ENCODE measurements at places on chromosomes 1 and 21.

DNA sequence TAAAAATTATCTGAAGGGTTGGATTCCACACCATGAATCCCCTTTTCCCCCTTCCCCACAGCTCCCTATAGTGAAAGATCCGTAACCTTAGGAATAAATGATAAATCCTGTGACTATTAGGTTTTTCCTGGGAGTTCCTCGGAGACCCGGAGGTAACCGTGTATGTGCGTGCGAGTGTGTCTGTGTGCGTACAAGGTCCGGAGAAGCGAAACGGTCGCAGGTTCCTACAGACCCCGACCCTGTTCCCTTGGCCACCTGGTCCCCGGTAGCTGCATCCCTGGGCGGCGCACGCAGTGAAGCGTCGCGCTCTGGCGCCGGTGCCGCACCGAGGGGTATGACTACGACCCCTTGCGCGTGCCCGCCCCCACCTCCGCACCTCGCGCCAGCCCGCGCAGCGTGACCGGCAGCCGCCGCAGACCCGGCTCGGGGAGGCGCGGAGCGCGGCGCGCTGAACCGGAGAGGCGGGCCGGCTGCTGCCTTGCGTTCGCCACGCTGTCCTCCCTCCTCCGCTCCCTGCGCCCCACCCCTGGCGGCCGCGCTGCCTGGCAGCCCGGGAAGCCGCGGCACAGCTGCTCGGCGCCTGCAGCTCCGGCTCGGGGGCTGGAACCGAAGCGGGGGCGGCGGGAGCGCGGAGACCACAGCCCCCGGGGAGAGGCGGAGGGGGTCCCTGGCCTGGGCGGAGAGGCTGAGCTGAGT lies at the start of gene AK5:
TSS of gene AK5 (plus strand) at position 529 of the 696 bp plus-strand sequence. CDS start 295 bp downstream, outside the sequence.
- no peak for DNase-seq

GRCh38 chr1:230851291-230851691 lies 17.0 kb downstream of the C1orf198 start:
- DNase-seq, result peak; percentile 72

- DNase-seq, result no peak
These were observed 30.6 kb upstream of the COX20 start for GRCh38 chr1:244804841-244805240.

DNA sequence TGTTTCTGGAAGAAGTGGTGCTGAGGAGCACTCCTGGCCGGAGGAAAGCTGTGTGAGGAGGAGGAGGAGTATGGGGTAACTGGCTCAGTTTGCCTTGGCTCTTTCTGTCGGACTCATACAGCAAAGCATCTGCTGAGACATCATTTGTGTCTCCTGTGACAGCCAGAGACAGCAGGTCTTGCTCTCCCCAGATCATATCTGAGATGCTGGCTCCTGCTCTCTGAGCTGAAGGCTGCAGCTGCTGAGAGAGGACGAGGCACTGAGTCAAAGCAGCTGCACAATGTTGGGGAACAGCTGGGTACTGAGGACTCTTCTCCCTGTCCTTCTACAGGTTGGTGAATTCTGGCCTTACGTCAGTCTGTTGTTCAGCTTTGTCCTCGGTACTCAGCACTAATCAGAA lies 14.3 kb downstream of the OR2B11 start:
- DNase-seq, result no peak

DNA sequence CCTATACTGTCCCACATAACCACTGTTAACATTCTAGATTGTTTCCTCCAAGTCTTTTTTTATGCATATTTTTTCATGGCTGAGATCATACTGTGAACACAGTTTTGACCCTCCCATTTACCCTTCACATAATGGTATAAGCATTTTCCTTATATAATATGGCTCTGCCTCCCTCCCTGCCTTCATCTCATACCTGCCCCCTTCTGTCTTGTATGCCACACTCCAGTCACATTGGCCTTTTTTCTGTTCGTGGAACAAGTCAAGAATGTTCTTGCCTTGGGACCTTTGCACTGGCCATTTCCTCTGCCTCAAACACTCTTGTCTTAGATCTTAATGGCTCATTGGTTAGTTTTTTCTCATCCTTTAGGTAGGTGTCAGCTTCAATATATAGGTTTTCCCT lies 24.3 kb upstream of the ELAVL4 start:
- DNase-seq, result no peak

GRCh38 chr21:39451332-39452206 lies at the start of gene SH3BGR:
Gene SH3BGR (plus strand): TSS chr21:39451970. CDS start chr21:39452097, 127 bp downstream.
- no peak for DNase-seq

GRCh38 chr1:218521414-218522169 lies 176.5 kb downstream of the TGFB2 start:
- no peak for DNase-seq

DNA sequence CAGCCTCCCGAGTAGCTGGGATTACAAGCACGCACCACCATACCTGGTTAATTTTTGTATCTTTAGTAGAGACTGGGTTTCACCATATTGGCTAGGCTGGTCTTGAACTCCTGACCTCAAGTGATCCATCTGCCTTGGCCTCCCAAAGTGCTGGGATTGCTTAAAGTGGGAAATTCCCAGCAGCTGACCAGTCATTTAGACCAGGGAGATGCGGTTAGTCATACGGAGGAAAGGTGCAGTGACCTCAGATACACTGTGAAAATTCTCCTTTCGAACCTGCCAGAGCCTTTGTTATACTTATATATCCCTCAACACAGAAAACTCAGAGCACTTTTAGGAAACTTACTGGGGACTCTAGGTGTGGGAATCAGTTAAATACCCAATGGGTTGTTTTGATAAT lies 39.6 kb downstream of the MAP10 start:
- DNase-seq, result no peak

DNA sequence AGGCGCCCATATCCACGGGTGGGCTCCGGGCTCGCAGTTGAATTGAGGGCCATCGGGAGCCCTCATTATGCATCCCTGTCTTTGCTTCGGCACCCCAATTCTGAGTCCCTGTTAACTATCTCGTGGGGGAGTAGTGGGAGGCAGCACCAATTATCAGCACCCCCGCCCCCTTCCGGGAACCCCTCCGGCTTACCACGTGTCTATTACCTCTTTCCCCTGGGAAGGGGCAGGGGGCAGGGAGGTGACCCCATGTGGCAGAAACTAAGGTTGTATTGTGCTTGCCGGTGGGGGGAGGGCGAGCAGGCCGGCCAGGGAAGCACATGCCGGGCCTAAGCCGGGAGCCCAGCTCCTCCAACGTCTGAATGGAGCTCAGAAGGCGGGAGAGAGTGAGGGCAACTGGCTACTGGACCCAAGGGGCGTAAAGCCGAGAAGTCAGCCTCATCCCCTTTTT lies 1.0 kb downstream of the LIN28A start:
- no peak for DNase-seq

- DNase-seq, result no peak
These were observed 7.0 kb upstream of the PLEKHA6 start for GRCh38 chr1:204366759-204367158.

DNA sequence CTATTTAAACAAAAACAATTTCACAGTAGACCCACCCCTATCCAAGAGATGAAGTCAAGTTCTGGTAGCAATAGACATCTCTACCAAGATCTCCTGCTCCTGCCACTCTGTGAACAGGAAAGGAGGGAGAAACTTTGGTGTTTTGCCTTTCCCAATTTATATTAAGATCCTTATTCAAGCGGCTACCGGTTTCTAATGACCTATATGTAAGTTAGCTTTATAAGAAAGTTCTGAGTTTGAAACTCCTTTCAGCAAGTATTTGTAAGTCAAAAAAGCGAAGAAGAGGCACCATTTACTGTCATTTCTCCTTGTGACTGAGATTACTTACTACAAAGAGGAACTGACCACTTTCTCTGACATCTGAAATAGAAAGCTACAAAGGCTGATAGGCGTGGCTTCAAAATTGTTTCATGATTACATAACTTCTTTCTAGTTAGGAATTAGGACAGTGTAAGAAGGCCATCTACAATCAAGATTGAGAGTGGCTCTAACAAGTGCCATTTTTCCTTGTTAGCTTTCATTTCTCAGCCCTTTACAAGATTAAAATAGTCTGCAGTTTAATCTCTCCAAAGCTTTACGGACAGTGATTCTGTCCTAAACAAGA lies at the start of gene MNDA:
TSS of gene MNDA (plus strand) at position 448 of the 604 bp plus-strand sequence. CDS start 10,803 bp downstream, outside the sequence.
- DNase-seq, result no peak

- DNase-seq, result no peak
These were observed 408.7 kb downstream of the NUF2 start for GRCh38 chr1:163730411-163730821.

GRCh38 chr1:55466921-55467320 lies 251.8 kb upstream of the USP24 start:
- DNase-seq, result no peak

DNA sequence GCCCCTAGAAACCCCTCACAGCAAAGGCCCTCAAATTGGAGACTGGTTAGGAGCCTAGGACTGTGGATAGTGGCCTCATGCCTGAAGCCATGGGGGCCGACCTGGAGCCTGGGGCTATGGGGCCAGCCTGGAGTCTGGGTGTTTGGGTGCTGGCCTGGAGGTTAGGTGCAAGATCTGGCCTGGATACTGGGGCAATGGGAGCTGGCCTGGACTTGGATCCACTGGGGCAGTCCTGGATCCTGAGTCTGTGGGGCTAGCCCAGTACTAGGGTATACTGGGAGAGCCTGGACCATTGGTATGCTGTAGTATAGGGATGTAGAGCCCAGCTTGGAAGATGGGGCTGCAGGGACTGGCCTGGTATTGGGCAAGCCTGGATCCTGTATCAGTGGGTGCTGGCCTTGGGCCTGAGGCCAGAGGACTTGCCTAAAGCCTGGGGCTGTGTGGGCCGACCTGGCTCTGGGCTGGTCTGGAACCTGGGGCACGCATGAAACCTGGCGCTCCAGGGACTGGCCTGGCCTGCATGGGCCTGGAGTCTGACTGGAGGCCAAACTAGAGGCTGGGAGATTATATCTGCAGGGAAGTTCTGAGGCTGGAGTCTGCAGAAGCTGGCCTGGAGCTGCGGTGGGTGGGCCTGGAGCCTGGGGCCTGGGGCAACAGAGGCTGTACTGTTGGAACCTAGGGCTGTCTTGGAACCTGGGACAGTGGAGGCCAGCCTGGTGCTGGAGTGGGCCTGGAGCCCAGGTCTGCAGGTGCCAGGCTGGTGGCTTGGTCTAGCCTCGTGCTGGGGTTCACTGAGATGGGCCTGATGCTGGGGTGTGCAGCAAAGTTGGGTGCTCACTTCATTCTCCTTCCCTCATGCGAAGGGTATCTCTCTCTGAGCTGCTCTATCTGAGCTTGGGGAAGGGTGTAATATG lies 12.6 kb upstream of the DENND1B start:
- DNase-seq, result no peak

GRCh38 chr1:37167479-37167878 lies 133.2 kb upstream of the GRIK3 start:
- DNase-seq, result no peak

DNA sequence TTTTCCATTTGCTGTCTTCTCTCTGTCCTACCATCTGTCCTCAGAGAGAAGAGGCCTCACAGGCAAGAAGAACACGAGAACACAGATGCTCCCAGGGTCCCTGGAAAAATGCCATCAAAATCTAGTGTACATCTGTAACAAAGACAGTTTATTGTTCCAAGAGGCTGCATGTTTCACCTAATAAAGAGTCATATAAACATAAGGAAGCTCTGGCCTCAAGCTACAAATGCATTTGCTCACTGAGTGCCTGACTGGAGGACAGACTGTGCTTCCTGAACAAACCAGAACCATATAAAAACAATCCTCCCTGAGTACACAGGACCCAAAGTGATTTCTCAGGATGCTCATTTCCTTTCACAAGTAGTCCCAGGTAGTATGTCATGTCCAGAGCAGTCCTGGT lies 76.3 kb upstream of the SLC44A3 start:
- no peak for DNase-seq

GRCh38 chr1:160975026-160975425 lies 20.4 kb upstream of the ITLN2 start:
- no peak for DNase-seq

DNA sequence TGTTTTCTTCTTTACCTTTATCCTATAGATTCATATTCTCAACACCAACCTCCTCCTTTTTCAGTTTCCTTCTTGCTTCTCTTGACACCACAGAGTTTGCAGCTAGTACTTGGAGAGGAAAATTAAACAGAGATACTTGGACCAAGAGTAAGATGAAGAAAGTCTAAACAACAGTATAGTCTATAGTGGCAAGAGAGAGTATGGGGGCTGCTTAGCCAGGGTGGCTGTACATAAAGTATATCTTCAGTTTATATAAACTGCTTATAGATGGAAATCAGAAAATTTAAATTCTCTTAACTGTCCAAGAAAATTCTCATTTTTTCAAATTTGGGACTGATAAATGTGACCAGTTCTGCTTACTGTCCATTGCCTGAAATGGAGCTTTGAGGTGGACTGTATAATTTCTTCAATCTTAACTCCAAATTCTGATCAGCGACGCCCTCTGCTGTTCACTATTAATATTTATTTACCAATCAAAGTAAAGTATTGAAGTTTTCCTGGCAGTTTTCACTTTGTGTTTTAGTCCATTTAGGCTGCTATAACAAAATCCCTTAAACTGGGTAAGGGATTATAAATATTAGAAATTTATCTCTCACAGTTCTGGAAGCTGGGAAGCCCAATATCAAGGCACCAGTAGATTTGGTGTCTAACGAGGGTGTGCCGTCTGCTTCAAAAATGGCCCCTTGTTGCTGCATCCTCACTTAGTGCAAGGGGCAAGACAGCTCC lies 14.8 kb upstream of the METTL18 start:
- DNase-seq, result no peak

- DNase-seq, result peak; percentile 67
These were observed 2.0 kb downstream of the KCNJ15 start for GRCh38 chr21:38258521-38259485.

DNA sequence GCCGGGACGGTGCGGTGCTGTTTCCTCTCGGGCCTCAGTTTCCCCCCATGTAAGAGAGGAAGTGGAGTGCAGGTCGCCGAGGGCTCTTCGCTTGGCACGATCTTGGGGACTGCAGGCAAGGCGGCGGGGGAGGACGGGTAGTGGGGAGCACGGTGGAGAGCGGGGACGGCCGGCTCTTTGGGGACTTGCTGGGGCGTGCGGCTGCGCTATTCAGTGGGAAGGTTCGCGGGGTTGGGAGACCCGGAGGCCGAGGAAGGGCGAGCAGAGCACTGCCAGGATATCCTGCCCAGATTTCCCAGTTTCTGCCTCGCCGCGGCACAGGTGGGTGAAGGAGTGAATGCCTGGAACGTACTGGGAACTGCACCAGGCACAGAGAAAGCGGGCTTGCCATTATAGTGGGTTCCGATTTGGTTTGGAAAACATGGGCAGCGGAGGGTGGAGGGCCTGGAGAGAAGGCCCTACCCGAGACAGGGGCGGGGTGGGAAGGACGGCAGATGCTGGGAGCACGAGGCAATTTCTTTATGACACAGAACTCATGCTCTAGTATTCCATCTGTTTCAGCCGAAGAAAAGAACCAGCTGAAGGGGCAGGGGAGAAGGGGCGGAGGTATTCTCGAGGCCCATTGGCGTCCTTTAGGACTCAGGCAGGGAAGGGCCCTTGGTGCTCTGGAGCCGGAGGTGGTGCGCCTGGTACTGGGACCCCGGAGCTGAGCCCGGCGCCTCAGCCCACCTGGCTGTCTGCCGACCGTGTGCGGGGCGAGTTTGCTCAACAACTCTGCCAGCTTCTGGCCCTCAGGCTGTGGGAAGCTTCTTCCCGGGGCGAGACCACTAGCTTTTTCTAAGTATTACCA lies 960 bp downstream of the PCSK9 start:
- DNase-seq, result no peak

DNA sequence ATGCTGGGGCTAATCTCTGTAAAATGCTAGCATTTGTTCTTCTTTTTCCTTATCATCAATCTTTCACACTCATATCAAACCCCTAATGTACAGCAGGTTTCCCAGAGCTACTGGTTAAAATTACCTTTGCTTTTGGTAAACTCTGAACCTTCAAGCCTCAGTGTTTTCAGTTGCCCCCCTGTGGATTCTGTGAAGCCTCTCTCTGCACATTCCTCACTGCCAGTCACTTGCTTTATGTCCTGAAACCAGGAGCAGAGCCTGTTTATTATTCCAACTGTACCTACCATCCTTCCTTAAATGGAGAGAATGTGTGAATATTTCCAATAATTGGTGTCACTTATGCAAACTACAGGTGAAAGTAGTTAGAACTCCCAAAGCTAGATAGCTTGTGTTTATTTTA lies 134.2 kb downstream of the NEK7 start:
- no peak for DNase-seq
